ENCODE measurements at places on chromosomes 1 and 21.

DNA sequence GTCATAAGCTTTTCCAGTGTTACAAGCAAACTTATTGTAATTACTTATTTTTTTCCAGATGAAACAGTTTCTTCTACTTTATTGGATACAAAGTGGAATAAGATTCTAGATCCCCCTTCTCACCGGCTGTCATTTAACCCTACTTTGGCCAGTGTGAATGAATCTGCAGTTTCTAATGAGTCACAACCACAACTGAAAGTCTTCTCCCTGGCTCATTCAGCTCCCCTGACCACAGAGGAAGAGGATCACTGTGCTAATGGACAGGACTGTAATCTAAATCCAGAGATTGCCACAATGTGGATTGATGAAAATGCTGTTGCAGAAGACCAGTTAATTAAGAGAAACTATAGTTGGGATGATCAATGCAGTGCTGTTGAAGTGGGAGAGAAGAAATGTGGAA lies 95.5 kb downstream of the ZFYVE9 start:
- peak; percentile 73 for DNase-seq

DNA sequence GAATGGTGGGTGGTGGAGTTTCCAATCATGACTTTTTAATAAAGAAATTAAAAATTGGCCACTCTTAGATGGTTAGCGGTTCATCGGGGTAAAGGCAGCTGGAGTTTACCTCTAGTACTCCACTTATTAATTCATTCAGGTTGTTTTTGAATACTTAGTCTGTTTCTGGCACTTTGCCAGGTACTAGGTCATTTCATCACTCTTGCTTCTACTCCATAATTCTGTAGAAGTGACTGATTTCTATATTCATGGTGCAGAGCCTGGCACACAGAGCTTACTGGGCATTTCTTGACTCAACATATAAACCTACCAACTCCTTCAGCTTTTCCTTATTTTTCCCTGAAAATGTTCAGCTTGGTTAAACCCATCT lies 31.5 kb downstream of the FOXD2 start:
- no peak for DNase-seq

DNA sequence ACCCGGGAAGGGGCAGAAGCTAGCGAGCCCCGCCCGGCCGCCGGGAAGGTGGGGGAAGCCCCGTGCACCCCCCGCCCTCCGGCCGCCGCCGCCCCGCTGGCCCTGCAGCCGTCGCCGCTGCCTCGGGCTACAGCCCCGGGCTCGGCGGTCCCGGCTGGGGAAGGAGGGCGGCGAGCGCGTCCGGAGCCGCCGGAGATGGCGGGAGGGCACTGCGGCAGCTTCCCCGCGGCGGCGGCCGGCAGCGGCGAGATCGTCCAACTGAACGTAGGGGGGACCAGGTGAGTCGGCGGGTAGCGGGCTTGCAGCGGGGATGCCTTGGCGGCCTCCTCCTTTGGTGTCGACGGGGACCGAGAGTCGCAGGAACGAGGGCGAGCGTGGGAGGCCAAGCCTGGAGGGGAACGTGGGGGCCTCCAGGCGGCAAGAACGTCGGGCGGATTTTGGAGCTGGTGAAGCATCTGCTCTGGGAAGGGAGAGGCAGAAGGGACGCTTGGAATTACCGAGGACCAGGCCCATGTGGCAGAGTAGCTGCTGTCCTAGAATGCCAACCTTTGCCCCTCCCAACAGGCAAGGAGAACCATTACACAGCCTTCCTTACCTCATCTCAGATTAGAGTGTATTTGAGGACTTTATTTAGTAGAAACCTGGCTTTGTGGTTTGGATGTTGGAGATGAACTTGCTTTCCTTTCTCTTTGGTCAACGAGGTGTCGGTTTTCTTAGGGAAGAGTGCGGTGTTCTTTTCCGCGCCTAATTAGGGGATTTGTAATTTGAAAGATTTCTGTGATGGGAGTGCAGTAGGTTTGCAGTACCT lies 591 bp downstream of the KCTD3 start:
- DNase-seq = peak; percentile 51

DNA sequence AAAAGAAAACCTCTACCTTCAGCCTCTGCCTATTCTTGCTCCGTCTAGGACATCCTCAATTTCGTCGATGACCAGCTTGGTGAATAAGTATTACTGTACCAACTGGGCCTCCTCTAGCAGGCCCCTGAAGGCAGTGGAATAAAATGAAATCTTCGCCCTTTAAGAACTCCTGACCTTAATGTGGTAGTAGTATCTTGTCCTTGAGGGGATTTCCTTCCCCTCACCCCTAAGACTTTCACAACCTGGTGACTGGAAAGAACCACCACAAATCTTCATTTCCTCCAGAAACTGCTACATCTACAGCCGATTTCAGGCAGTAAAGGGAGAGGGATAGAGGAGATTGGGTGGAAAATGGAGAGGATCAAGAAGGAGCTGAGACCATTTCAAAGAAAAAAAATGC lies 1.6 kb upstream of the HAX1 start:
- DNase-seq = no peak

GRCh38 chr1:241351841-241352240 lies 5.2 kb downstream of the RGS7 start:
- DNase-seq = no peak

DNA sequence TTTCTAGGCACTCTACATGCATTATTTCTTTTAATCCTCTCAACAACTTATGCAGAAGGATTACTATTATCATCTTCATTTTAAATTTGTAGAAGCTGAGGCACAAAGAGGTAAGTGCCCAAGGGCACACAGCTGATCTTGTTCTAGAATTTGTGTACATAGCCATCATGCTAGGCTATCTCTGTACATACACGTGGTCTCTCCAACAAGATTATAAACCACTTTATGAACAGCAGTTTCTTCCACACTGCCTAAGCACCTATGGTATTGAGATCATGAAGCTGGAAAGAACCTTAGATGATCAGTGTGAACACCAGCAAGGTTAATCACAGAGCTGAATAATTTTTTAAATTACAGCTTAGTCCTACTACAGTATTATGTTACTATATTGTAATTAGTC lies 28.9 kb downstream of the UCHL5 start:
- no peak for DNase-seq

DNA sequence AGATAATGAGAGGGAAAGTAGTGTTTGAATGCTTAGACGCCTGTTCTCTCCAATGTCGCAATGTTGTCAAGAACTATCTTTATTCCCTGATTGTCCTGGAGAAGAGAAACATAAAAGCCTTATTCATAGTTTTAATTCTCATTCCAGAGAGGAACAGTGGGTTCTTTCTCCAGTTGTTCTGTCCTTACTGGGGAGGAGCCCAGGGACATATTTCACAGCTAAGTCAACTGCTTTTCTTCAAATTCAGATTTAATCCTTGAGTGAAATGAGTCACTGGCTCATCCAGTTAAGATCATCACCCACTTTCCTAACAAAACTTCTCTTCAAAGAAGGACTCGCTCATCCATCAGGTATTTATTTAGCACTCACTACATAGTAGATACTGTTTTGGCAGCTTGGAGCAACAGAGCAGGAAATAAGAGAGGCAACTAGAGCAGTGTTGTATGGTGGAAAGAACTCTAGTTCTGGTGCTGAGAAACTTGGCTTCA lies 365.7 kb upstream of the USP24 start:
- peak; percentile 94 for DNase-seq

DNA sequence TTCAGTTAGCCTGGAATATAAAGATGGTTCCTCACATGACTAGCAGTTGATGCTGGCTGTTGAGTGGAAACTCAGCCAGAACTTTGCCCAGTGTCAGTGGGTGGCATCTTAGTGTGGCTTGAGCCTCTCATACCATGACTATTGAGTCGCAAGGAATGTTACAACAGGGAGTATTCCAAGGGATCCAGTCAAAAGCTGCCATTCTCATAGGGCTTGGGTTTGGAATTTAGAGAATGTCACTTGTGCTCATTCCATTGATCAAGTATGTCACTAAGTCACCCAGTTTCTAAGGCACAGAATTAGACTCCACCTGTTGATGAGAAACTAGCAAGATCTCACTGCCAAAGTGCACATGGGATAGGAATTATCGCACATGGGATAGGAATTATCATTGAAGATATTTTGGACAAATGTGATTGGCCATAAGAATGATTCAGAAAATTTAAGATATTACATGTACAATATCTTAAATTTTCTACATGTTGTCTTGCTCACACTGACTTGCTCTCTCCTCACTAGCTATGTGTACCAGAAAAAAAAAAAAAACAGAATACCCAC lies 1290.7 kb upstream of the ADGRL2 start:
- no peak for DNase-seq

GRCh38 chr1:20029178-20029912 lies 40.6 kb upstream of the PLA2G5 start:
- DNase-seq = no peak

DNA sequence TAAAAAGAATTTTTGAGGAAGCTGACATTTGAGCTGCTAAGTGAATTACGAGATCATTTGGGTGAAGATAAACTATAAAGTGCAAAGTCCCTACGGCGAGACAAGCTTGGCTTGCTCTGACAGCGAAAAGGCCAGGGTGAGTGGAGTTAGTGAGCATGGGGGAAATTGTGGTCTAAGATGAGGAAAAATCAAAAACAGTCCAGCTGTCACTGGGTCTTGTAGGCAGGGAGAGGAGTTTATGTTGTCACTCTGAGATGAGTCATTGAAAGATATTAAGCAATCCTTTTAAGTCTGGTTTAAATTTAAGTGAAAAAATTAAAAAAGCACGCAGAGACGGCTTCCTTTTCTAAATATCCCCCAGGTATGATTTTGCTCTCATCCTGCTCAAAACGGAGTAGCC lies 601.9 kb downstream of the MRPL39 start:
- no peak for DNase-seq

DNA sequence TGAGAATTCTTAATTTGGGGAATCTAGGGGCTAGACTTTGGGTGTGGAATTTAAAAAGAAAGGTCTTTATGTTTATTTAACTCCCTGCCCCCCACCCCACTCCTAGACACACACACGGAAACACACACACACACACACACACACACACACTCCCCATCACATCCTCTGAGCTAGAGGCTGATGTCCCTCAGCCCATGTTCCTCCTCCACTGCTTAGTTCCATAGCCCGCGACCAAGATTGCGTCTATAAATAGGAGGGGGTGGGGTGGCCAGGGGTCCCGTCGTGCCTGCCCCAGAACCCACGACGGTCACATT lies 655 bp upstream of the KIRREL1 start:
- no peak for DNase-seq

GRCh38 chr1:68346188-68346808 lies 103.5 kb downstream of the RPE65 start:
- DNase-seq = no peak

DNA sequence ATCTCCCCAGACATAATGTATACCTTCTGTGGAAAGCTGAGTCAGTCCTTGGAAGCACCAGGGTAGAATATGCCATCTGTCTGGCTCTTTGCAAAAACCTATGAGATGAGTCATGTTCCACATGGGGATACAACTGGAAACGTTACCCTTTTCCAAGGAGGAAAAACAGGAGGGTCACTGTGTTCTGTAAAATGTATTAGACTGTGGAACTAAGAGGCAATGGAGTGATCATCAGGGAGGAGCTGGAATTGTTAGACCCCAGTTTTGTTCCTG lies 16.1 kb upstream of the PSMD4 start:
- peak; percentile 85 for DNase-seq

DNA sequence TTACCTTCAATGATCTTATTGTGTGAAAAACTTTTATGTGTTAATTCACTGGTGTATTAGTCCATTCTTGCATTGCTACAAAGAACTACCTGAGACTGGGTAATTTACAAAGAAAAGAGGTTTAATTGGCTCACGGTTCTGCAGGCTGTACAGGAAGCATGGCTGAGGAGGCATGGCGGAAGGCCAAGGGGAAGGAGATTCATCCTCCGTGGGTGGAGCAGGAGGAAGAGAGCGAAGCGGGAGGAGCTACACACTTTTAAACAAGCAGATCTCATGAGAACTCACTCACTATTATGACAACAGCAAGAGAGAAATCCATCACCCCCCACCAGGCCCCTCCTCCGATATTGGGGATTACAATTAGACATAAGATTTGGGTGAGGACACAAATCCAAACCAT lies 44.2 kb upstream of the RGS7 start:
- DNase-seq = no peak

- peak; percentile 99 for DNase-seq
Measured at GRCh38 chr1:70509996-70510876, 99.2 kb downstream of the CTH start.

DNA sequence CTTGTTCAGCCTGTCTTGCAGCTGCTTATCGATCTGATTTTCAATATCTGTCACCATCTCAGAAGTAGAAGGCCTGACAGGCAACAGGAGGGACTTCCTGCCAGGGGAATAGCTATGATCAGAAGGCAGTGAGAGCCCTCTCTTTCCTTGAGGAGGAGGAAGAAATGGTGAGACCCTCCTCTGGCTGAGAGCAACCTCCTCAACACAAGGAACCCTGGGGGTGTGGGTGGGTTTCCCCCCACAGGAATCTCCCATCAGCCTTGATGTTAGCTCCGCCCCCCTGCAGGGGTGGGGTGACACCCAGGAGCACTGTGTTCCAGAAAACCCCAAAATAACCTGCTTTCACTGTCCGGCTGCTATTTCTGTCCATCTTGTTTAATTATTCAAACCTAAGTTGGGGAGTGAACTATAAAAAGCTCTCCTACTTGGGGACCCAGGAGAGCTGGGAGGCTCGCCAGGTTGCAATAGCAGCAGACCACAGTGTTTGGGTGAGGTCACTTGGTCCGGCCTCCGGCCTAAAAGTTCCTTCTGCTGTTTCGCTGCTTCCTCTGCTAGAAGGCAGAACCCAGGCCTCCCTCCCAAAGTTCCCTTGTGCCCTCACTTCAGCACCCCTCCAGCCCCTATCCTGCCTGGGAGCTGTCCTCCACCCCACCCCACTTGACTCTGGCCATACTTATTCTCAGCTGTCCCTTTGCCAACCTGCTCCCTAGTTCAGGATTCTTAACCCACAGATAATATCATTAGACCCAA lies 7.8 kb upstream of the MEF2D start:
- DNase-seq = no peak

- no peak for DNase-seq
Measured at GRCh38 chr1:158527190-158527815, 26.9 kb downstream of the OR6Y1 start.

DNA sequence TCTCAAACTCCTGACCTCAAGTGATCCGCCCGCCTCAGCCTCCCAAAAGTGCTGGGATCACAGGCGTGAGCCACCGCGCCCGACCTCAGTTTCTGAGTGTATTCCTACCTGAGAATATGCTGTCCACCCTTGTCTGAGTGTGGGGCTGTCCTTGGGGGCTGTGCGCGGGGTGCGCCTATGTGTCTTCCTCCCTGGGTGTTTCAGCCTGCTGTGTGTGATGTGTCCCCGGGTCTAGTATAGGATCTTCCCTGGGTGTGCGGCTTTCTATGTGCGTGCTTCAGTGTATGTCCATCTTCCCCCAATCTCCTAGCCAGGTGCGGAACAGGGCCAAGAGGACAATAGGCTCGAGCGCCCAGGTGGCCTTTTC lies 8.3 kb upstream of the ID3 start:
- DNase-seq = no peak

GRCh38 chr1:25922056-25922970 lies 16.1 kb upstream of the STMN1 start:
- DNase-seq = no peak

GRCh38 chr1:2411801-2412394 lies 466 bp downstream of the PEX10 start:
- DNase-seq = no peak

GRCh38 chr1:3707298-3707938 lies 44.8 kb upstream of the CCDC27 start:
- no peak for DNase-seq

Measured in HFFc6 (cell line).